ENCODE measurements at places on chromosomes 1 and 21.

DNA sequence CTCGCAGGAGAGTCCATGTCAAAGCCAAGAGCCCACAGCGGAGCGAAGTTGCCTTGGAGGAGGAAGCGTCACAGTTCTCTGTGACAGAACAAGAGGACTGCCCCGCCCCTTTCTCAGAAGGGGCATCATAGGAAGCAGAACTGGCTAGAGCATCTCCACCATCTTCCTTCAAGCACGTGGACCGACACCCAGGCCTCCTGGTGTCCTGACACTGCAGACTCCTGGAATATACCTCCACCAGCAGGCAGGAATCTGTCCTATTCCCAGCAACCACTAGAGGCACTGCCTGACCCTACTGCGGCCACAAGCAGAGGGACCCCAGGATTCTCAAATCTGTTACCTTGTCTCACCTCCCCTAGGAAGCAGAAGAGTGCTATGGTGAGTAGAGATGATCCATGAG is 37.8 kb downstream of the GPA33 start:
- DNase-seq: no peak

DNA sequence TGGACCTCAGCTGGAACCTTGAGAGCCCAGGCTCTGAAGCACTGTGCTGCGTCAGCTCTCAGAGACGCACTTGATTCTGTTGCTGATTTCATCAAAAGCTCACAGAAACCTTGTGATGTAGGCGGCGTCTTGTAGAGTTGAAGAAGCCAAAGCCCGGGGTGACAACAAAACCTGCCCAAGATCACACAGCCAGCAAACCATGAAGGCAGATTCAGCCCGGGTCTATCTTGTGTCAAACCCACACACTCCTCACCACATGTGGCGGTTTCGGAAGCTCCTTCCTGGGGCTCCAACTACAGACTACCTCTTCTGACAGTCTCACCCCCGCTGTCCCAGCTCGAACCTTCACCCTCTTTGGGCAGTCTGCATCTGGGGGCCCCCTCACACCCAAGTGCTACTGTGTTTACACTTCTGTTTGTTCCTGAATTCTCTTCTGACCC is 50.4 kb downstream of the TENT5C start:
- DNase-seq: peak; percentile 88

GRCh38 chr1:75643460-75643859 is 32.5 kb upstream of the SLC44A5 start:
- DNase-seq: no peak

DNA sequence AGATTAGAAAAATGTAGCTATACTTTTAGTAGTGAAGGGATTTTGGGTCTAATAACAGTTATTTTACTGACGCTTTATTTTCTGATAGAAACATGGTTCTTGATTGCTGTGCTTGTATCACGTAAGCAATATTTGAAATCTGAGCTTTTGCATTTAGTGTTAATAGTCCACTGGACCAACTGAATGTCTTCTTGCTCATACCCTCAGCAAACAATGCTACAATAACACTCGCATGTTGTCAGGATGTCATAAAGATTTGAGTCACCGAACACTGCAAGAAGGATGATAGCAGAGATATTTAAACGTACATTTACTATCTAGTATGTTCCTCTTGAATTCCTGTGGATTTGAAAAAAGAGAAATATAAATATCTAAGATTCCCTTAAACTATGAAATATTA is 7.5 kb downstream of the DYRK1A start:
- DNase-seq: no peak

GRCh38 chr1:1239227-1239613 is 7.2 kb downstream of the B3GALT6 start:
- DNase-seq: peak; percentile 31

GRCh38 chr21:35111321-35111930 is 62.3 kb upstream of the RUNX1 start:
- no peak for DNase-seq

DNA sequence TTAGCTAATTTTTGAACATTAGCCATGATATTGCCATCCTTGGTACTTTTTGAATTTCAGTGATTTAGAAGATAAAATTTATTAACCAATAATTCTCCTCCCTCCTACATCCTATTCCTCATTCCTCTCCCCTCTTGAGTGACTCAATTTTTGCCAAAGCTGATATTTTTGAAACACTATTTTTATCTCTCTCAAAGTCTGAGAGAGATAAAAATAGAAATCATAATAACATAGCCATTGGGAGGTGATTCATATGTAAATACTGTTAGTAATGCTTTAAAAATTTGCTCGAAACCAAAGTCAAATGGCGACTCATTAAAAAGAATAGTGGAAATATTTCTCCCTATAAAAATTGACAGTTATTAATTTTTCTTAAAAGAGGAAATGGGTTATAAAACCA is 97.4 kb downstream of the PATJ start:
- no peak for DNase-seq

GRCh38 chr1:153498746-153499145 is 37.0 kb downstream of the S100A6 start:
- DNase-seq: no peak

GRCh38 chr1:116110567-116111523 is at the start of gene MAB21L3:
Gene MAB21L3 (plus strand): TSS chr1:116111399. CDS start chr1:116112616, 1,217 bp downstream.
- DNase-seq: no peak

- DNase-seq: no peak
These were observed 58.3 kb downstream of the MSH4 start for GRCh38 chr1:75855010-75855409.

DNA sequence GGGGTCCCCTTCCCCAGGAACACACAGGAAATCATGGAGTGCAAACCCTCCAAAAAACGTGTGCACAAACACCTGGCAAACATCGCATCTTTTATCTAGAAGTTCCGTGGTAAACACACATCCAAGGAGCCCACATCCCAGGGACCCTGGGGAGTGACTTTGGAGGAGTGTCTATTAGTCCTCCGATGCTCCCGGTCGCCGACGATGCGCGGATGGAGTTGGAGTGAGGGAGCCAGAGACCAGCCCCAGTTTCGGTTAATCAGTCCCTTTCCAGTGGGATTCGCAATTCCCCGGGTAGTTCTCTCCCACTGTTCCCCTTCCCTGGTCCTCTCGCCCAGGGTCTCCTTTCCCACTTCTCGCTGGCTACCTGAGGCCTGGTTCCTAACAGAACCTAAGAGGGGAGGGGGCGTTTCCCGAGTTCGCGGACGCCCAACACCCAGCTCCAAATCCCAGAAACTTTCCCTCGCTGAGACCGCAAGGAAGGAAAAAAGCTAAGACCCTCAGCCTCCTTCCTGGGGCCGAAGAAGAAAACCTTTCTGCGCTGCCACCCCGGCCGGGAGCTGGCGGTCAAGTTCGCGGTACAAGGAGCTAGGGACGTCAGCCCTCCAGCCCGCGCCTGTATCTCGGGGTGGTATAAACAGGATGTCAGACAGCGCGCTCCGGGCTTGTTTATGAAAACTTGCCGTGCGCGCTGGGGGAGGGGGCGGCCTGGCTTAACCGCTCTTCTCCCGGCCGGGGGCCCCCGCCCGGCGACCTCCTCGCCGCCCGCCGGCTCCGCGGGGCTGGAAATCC is 787 bp downstream of the JAK1 start:
- DNase-seq: peak; percentile 78

- DNase-seq: no peak
These were observed 49.8 kb downstream of the VCAM1 start for GRCh38 chr1:100769323-100769722.

- DNase-seq: no peak
These were observed 69.4 kb upstream of the VAV3 start for GRCh38 chr1:108034396-108034795.

DNA sequence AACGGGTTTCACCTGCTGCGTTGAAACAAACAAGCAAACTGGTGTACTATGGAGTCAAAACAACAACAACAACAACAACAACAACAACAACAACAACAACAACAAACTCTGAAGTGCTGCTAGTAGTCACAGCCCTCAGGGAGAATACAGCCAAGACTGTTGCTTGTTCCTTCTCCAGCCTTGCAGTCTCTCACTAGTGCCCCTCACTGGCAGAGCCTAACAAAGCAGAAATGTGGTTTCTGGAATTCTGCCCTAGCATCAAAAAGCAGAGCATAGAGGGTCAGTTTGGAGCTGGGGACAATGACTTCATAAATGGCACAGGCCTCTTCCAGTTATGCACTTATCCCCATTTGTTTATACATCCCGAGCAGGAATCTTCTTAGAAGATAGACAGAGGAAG is 187.4 kb downstream of the KCNK2 start:
- DNase-seq: no peak

DNA sequence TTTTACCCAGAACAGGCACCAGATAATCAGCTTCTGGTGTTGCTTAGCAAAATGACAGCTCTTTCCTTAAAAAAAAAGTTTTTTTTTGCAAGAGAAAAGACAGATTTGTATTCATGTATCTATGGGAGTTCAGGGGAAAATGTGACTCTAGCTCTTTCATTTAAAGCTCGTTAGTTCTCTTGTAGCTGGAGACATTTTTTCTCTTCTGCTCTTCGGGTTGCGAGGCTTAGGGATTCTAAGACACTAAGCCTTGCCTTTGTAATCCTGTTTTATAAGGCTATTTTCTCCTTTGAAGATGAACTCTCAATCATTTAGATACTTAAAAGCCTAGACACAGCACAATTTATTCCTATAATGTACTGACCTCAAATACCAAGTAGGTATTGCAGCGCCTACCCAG is 40.3 kb upstream of the EDARADD start:
- no peak for DNase-seq

GRCh38 chr1:184368354-184368753 is 18.5 kb upstream of the C1orf21 start:
- DNase-seq: no peak

DNA sequence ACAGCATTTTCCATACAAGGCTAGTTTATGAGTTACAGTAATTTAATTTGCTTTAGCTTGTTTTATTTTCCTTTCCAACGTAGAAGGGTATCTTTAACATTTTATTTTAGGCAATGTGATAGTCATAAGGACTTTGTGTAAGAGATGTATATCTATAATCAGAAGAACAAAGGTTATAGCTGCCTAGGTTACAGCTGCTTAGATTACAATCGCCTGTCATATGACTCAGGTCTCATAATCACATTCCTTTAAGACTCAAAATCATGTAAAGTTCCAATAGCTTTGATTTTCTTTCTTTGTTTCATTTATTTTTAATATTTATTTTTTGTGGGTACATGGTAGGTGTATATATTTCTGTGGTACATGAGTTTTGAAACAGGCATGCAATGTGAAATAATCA is 37.8 kb upstream of the COP1 start:
- no peak for DNase-seq

GRCh38 chr1:181149326-181150125 is 61.0 kb downstream of the IER5 start:
- DNase-seq: no peak

- DNase-seq: no peak
These were observed 17.4 kb downstream of the PRDM16 start for GRCh38 chr1:3086272-3086974.

GRCh38 chr1:94862718-94863117 is 42.6 kb downstream of the SLC44A3 start:
- DNase-seq: no peak

Measured in erythroblast (primary cell).